T follicular helper cell (primary cell): ENCODE measurements at places on chromosomes 16 and 17.
A peak's percentile ranks its signal among the peaks of the same experiment; 100 is the strongest.

DNA sequence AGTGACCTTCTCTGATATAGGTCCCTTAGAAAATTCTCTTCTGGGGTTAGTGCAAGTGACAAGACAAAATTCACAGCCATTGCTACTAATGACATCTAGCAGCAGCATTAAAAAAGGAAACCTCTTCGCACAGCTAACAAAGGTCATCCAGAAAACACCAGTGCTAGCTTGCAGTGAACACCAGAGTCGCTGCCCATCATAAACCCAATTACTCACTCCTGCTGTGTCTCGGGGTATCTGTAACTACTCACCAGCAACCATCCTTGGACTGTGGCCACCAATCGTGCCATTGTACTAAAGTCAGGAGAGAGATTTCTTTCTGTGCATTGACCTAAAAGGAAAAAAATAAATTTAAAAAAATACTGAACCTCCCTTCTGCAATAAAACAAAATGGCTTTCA lies 1494.7 kb upstream of the CDH8 start:
- no peak for DNase-seq

- DNase-seq: no peak
Measured at GRCh38 chr16:8182761-8183160, 407.6 kb downstream of the TMEM114 start.

DNA sequence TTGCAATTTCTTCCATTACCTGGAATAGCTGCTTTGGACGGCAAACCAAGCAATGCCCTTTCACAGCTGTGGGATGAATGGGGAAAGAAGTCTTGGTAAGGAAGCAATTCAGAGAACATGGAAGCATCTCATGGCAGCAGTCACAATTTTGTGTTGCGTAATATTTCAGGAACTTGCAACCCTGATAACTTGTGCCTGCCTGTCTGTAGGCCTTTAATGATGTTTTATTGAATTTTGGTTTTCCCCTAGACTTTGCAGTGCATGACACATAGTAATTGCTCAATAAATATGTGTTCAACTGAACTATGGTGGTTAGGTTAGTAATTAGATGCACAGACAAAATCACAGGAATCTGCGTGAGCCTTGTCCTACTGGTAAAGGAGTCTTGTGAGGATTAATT lies 439.5 kb downstream of the WWOX start:
- no peak for DNase-seq

GRCh38 chr16:23871924-23872323 lies 36.1 kb downstream of the PRKCB start:
- DNase-seq: no peak

- no peak for DNase-seq
Measured at GRCh38 chr16:57920215-57920879, 50.6 kb downstream of the CNGB1 start.

DNA sequence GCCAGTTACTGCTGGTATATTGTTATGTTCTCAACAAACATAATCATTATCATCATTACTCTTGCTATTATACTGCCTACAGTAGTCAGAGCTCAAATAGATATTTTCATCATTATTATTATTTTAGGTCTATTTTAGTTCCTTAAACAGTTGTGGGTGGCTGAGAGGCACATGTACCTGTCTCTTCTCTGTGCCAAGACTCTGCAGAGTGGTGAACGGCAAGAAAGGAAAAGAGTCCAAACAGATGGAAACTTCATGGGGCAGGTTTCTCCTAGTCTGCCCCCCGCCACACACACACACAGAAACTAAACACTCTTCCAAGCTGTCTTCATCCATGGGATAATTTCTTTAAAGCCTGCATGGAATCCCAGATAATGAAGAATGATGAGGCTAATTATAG lies 77.7 kb upstream of the CLEC3A start:
- DNase-seq: no peak

- no peak for DNase-seq
Measured at GRCh38 chr16:81734632-81735434, 44.3 kb upstream of the PLCG2 start.

DNA sequence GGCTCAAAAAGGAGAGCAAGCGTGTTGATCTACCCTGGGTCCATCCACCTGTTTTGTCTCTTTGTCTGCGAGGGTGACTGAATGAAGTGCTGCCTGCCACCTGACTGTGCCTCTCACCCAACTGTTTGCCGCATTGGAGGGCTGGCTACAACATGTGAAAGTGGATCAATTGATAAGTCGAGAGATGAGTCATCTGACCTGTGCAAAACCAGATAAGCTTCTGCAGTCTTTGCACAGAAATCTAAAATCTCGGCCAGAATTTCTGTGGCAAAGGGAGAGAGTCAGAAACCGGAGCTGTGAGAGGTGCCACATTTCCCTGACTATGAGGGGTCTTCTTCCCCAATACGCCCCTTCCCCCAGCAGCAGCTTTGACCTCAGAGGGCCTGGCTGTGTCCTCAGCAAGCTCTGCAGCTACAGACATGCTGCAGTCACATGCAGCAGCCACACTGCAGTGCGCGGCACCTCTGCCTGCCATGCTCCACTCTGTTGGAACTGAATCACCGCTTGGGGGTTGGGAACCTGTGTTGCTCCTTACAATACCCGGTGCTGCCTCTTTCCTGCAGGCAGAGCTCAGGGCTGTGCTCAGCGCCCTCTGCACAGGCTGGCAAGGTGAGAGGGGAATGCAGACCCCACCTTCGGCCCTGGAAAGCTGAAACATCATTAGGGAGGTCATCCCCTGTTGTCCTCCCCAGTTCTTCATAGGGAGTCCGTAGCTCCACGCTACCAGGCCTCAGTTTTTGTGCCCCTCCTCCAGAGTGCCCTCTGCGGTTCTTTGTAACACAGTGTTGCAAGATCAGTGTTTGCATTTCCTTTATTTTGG lies 16.2 kb upstream of the HAS3 start:
- DNase-seq: no peak

- no peak for DNase-seq
Measured at GRCh38 chr17:20095336-20096080, 86.3 kb downstream of the SPECC1 start.

GRCh38 chr17:27453471-27453870 lies 2.8 kb upstream of the KSR1 start:
- no peak for DNase-seq

GRCh38 chr17:32722733-32723132 lies 154.2 kb downstream of the MYO1D start:
- no peak for DNase-seq

DNA sequence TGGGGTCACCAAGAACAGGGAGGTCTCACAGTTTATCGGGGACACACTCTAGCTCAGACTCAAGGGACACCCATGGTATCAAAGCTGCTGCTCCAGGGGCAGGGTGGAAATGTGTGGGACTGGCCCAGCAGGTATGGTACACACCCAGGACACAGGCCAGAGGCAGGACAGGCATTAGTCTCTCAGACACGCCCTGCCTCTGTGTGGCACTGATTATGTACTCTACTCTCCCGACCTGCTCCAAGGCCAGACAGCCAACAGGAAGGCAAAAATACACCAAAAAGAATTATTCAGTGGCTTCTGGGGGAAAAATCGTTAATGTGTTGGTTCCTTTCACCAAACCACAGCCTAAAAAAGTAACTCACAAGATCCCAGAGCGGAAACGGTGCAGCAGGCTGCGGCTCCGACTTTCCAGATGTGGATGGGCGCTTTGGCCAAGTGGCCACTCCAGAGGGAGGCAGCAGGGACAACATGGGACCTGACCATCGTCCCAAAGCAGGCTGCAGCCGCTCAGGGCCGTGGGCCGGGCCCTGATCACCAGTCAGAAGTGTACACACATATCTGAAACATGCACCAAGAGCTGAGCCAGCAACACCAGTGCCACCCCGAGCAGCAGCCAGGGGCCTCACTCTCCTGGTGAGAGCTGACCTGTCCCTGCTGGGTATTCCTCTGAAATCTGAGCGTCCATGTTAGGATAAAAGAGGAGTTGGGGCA lies 1.0 kb upstream of the SIRT7 start:
- no peak for DNase-seq

DNA sequence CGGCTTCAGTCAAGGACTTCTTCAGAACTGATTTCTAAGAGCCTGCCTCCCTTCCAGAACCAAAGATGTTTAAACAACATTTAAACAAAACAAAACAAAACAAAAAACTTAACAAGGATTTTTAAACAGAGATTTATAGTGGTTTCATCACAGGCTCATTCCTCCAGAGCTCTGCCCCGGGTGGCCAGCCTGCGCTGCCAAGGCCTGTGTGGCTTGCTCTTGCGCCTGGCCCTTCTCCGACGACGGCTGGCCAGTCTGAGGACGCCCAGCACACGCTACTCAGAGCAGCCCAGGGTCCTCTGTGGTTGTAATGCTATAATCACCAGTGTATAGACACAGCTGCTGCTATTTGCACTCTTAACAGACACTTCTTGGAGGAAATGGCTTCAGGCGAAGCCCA lies 307.2 kb upstream of the MYOCD start:
- DNase-seq: no peak

GRCh38 chr16:59289151-59289550 lies 555.0 kb upstream of the GOT2 start:
- DNase-seq: no peak

- DNase-seq: no peak
Measured at GRCh38 chr17:11086646-11087340, 154.2 kb upstream of the SHISA6 start.

- no peak for DNase-seq
Measured at GRCh38 chr16:29986231-29986630, 9.2 kb downstream of the HIRIP3 start.

- no peak for DNase-seq
Measured at GRCh38 chr17:6569370-6570285, 13.3 kb upstream of the PITPNM3 start.

- DNase-seq: no peak
Measured at GRCh38 chr16:55330781-55331647, 7.0 kb downstream of the IRX6 start.

- peak; percentile 54 for DNase-seq
Measured at GRCh38 chr17:50149417-50150353, 792 bp downstream of the PPP1R9B start.

DNA sequence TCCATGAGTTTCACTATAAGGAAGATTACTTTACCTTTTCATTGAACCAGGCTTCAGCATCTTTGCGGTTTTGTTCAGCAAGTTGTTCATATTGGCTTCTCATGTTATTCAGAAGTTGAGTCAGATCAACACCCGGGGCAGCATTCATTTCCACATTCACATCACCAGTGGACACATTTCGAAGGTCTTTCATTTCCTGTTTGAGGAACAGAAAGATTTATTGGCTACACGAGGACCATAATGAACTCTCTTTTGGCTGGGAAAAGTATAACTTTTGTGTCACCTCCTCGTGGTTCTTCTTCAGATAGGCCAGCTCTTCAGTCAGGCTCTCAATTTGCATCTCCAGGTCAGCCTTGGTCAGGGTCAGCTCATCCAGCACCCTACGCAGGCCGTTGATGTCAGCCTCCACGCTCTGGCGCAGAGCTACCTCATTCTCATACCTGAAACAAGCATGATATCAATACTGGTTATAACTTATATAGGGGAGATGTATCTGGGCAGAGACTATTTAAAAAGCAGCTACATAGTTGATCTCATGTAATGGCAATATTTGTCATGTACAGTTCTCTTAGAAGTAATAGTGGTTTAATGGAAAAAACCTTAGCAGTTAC lies 2.1 kb downstream of the KRT10 start:
- DNase-seq: no peak

DNA sequence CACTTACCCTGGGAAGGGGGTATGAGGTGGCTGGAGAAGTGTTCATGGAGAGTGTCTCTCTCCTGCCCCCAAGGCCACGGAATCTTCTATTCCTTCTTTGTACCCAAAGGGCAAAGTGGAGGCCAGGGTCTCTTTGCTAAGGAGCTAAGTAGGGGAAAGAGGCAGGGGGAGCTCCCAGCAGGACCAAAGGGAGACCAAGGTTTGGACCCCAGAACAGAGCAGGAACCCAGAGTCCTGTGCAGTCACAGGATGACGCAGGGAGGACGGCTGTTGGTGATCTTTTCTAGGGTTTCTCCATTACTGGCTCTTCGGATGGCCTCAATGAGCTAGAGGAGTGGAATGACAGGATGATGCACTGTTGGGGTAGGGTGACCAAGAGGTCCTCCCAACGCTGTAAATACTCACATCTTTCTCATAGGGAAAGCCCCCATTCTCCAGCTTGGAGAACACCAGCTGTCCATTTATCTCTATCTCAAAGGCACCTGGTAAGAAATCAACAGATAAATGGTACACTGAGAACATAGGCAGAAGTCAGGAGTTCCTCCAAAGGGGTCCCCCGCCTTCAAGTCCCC lies 966 bp downstream of the MIEN1 start:
- DNase-seq: no peak

DNA sequence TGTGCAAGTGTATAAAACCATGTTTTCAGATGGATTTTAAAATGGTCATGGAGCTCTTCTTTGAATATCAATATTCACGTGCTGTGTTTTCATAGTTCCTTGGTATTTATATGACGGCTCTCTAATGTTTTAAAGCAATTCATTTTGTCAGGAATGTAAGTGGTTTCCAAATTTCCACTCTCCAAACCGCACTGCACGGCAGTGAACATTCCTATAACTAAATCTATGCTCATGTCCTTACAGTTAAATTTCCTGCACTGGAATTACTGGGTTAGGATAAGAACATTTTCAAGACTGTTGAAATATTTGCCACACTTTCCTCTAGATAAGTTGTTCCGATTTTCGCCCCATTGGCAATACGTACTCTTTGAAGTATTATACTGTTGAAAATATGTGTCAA lies 398.9 kb downstream of the PMP22 start:
- DNase-seq: no peak

DNA sequence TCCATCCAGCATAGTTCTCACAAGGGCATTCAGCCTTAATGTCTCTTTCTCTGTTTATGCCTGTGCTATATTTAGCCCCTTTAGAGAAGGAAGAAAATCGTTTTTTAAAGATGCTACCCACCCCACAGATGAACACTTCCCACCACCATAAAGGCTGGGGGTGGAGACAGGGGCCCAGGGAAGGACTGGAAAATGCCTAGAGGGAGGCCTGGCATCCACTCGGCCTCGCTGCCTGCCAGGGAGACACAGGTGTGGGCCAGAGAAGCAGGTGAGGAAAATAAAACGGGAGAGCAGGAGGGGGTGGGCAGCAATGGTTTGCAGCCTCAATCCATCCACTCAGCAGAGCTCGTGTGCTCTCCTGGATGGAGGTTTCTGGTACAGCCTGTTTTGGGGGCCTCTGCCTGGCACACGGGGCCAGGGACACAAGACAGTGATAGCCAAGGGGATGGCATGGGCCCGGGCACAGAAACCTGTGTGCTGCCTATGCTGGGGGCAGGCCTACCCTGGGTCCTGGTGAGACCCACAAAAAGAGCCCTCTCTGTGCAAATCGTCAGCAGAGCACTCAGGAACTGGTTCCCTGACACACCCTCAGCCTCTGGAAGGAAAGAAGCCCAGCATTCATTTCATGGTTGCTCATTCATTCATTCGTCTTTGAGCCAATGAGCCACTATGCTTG lies 121.4 kb downstream of the C16orf78 start:
- DNase-seq: no peak
